ENCODE measurements at places on chromosomes 7 and 10.

DNA sequence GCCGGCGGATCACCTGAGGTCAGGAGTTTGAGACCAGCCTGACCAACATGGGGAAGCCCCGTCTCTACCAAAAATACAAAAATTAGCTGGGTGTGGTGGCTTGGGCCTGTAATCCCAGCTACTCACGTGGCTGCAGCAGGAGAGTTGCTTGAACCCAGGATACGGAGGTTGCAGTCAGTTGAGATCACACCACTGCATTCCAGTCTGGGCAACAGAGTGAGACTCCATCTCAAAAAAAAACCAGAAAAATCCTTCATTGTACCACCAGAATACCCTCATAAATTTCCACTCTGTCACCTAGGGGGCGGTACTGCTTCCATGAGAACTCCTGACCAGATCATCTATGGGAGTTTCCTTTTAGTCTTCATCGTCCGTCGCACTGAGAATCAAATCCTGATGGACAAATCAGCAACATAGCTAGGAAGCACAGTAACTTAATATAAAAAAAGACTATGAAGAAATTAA, 225.8 kb upstream of the KLF14 start:
- DNase-seq: no peak

- peak; percentile 62 for DNase-seq
Observed at GRCh38 chr10:97319671-97320479, 804 bp downstream of the FRAT1 start.

DNA sequence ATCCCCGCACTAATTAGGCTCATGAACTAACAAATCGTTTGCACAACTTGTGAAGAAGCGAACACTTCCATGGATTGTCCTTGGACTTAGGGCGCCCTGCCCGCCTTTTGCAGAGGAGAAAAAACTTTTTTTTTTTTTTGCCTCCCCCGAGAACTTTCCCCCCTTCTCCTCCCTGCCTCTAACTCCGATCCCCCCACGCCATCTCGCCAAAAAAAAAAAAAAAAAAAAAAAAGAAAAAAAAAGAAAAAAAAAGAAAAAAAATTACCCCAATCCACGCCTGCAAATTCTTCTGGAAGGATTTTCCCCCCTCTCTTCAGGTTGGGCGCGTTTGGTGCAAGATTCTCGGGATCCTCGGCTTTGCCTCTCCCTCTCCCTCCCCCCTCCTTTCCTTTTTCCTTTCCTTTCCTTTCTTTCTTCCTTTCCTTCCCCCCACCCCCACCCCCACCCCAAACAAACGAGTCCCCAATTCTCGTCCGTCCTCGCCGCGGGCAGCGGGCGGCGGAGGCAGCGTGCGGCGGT, at the start of gene EMX2:
TSS of gene EMX2 (plus strand) at position 41 of the 519 bp plus-strand sequence. CDS start 522 bp downstream, outside the sequence.
- DNase-seq: no peak

DNA sequence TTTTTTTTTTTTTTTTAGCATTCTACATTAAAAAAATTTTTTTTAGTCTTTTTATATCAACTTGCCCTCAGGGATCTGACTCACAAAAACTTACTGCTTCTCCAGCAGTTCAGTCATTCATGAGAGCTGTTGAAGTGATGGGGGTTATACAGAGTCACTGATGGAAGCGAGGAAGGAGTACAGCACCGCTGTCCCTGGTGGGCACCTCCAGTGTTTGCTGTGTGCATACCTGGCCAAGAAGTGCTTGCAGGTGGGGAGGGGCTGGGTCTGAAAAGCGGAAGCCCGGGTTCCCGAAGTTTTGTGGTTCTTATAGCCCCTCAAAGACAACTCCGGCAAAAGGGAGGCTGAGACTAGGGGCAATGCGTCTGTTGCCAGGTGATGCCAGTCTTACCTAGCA, 46.2 kb downstream of the MINDY4 start:
- DNase-seq: no peak

DNA sequence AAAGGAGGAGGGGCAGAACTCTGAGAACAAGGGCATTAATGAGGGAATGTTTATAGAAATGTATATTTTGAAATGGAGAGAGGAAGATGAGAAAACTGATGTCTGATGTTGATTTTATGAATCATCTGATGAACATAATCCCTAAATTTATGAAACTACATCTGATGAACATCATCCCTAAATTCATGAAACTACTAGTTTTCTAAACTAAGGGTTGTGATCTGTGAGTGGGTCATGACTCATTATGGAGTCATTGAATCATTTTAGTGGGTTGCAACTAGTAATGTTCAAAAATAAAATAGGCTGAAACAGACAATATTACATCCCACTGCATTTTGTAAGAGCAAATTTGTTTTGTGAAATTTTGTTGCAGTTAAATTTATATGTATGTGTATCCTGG, 442.6 kb upstream of the TEX47 start:
- no peak for DNase-seq

- no peak for DNase-seq
Observed at GRCh38 chr10:119616882-119617570, 20.3 kb upstream of the TIAL1 start.

DNA sequence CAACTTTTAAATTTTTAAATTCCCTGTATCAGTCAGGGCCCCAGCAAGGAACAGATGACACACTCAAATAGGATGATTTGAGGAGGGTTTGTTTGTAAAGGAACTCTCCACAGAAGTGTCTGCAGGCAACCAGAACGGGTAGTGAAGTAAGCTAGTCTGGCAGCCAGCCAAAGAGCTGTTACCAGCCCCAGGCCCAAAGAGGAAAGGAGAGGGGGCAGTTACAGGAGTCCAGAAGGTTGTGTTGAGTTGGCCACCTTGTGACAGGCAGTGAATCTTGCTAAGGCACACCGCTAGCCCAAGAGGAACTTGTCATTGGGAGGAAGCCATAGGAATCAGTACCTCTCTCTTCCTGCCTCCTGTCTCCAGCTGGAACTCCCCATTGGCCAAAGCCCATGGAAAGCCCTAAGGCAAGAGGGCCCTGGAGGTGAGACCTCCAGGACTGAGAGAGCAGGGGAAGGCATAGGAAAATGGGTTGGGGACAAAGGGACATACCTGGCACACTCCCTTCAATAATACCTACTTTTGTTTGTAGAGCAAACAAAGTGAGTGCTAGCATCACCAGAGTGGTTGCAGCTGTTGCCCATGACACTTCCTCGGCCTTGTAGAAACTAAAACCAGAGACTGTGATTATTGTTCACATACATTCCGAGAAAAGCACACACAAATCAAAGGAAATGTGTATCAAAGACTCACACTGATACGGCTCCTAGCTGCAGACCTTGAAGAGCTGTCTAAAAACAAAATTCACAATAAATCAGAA, 25.4 kb upstream of the GATAD1 start:
- no peak for DNase-seq

GRCh38 chr10:1141701-1142100, 85.5 kb downstream of the WDR37 start:
- no peak for DNase-seq
